ENCODE measurements at places on chromosomes 13 and 19.

DNA sequence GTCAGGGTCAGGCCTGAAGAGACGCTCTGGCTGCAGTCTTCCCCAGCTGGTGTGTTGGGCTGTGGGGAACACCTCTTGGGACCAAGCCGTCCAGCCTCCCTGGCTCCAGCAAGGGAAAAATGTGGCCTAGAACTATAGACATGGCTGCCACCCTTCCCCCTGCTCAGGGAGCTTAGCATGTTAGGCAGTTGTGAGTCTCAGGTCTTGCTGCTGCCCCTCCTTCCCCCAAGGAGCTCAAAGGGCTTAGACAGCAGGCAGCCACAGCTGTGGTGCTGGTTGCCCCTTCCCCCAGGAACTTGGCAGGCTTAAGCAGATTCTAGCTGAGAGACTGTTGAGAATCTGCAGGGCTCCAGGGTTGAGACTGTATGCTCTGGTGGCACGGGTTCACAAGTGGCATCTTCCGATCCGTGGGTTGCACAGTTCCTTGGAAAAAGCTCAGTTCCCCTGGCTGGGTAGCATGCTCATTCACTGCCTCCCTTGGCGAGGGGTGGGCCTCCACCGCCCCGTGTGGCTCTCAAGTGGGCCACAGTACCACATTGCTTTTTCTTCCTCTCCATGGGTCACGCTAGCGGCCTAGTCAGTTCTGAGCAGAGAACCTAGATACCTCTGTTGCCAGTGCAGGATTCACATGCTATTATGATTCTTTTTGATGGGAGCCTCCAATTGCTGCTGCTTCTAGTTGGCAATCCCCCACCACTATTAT lies 1258.6 kb downstream of the OLFM4 start:
- DNase-seq, result no peak

GRCh38 chr13:94063096-94063495 lies 416.4 kb downstream of the DCT start:
- DNase-seq, result no peak

DNA sequence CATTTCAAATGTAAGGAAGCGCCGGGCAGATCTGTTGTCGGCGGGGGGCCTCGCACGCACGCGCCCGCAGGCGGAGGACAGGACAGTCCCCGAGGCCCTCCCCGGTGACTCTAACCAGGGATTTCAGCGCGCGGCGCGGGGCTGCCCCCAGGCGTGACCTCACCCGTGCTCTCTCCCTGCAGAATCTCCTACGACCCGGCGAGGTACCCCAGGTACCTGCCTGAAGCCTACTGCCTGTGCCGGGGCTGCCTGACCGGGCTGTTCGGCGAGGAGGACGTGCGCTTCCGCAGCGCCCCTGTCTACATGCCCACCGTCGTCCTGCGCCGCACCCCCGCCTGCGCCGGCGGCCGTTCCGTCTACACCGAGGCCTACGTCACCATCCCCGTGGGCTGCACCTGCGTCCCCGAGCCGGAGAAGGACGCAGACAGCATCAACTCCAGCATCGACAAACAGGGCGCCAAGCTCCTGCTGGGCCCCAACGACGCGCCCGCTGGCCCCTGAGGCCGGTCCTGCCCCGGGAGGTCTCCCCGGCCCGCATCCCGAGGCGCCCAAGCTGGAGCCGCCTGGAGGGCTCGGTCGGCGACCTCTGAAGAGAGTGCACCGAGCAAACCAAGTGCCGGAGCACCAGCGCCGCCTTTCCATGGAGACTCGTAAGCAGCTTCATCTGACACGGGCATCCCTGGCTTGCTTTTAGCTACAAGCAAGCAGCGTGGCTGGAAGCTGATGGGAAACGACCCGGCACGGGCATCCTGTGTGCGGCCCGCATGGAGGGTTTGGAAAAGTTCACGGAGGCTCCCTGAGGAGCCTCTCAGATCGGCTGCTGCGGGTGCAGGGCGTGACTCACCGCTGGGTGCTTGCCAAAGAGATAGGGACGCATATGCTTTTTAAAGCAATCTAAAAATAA lies 18.2 kb downstream of the IL17D start:
- no peak for DNase-seq

DNA sequence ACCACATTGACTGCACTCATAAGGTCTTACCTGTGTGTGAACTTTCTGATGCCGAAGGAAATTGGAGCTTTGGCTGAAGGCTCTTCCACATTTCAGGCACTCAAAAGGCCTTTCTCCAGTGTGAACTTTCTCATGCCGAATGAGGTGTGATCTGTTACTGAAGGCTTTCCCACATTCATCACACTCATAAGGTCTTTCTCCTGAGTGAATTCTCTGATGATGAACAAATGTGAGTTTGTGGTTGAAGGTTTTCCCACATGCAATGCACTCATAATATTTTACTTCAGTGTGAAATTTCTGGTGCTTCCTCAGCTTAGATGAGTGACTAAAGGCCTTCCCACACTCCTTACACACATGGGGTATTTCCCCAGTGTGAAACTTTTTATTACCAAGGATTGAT lies 5.7 kb downstream of the ZNF132 start:
- DNase-seq, result no peak

DNA sequence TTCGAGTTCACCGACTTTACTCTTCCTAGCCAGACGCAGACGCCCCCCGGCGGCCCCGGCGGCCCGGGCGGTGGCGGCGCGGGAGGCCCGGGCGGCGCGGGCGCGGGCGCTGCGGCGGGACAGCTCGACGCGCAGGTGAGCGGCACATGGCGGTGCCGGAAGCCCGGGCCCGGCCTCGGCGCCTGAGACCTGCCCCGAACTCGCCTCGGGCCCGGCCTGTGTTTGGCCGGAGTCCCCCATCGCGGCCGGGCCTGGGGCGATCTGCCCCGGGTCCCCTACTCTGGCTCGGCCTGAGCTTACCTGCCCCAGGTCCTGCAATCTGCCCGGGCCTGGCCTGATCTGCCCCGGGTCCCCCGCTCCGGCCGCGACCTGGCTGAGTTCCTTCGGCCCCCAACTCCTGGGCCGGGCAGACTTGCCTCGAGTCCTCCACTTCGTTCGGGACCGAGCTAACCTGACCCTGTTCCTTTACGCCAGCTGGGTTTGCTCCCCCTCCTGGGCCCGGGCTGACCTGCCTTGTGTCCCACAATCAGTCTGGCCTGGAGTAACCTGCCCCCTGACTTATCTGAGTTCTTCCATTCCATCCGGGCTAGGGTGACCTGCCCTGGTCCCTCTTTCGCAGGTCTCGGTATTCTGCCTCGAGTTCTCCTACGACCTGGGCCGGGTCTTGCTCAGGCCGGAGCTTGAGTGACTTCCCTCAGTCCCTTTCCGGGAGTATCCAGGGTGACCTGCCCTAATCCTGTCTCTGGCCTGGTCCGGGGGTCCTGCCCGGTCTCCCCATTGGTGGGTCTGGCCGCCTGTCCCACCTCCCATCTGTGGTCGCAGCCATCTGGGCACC lies 764 bp downstream of the UPF1 start:
- DNase-seq, result peak; percentile 7

DNA sequence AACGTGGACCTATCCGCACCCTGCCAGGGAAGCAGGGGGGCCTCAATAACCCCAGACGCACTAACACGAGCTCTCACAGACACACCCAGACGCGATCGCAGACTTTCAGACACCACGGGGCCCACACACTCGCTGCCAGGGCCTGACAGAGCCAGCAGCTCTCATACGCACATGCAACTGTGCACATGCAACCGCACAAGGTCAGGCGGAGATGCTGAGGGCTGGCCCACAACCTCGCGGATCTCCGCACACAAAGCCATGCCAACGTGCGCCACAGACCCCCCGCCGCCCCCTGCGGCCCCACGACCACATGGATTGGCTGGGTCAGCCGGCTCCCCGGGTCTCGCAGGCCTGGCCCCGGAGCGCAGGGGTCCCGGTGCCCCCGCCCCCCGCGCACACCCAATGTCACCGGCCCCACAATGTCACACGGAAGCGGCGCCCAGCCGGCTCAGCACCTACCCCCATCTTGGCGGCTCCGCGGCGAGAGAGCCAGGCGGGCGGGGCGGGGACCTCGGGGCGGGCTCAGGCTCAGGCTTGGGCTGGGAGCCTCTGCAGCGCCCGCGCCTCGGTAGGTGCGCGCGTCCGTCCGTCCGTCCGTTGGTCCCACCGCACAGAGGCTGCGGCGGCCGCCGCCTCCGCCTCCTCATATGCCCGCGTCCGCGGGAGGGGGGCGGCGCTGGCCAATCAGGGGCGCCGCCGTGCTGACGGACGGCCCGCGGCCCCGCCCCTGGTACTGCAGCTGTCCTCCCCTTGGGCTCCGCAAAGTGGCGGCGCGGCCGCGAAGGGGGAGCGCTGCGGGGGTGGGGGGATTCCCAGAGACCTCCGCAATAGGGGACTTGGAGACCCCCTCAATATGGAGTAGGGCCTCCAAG lies at the start of gene ATP1A3:
ATP1A3 (minus strand) TSS at position 619 of the 872 bp plus-strand sequence; CDS start at position 465, 154 bp downstream.
- DNase-seq, result peak; percentile 29

GRCh38 chr19:48230555-48231129 lies 25.1 kb downstream of the CARD8 start:
- no peak for DNase-seq

GRCh38 chr13:40069173-40070044 lies 413.9 kb downstream of the COG6 start:
- peak; percentile 44 for DNase-seq

- DNase-seq, result no peak
These were observed 116.9 kb downstream of the CCNA1 start for GRCh38 chr13:36549126-36549702.

- no peak for DNase-seq
These were observed 40.6 kb upstream of the KLF12 start for GRCh38 chr13:74174810-74175209.

- no peak for DNase-seq
These were observed 26.4 kb downstream of the CLEC4M start for GRCh38 chr19:7789447-7789846.

DNA sequence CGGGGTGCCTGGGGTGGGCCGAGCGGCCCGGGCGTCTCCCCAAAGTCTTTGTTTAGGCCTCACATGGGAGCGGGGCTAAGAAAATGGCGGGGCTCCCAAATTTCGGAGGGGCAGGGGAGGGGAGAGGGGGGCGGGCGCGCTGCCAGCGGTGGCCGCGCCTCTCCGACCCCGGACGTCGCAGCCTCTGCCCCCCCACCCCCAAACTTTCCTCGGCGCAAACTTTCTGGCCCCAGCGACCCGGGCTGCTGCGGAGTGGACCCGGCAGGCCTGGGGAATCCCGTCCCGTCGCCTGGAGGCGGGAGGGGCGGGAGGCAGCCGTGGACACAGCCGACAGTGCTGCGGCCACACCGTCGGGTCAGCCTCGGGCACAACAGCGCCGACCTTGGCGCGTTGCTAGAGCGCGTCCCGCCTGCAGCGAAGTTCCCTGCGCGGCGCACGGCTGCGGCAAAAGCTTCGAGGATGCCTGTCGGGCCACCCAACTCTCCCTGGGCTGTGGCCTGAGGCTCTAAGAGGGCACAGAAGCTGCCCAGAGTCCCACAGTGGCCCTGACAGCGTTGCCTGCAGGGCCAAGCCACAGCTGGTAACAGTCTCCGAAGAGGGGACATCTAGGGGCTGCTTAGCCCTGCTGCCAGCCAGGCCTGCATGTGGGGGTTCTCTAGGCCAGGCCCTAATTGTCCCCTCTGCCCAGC lies 1.3 kb downstream of the NFIX start:
- no peak for DNase-seq

DNA sequence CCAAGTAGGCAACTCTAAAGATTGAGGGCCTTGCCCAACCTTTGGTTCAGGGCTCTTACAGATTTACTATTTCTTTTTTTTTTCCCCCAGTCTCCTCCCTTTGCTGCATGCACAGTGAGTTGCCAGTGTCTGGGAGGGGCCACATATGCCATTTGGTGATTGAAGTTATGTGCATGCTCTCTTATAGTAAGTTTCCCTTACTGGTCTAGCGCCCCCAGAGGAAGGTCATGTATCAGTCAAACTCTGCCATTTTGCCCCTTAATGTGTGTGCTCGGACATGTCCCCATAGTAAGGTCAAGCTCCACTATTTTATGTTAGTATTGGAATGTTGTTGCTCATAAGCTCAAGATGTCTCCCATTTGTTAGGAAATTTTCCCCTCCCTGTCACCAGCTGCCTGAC lies 1138.0 kb upstream of the SLC10A2 start:
- no peak for DNase-seq

DNA sequence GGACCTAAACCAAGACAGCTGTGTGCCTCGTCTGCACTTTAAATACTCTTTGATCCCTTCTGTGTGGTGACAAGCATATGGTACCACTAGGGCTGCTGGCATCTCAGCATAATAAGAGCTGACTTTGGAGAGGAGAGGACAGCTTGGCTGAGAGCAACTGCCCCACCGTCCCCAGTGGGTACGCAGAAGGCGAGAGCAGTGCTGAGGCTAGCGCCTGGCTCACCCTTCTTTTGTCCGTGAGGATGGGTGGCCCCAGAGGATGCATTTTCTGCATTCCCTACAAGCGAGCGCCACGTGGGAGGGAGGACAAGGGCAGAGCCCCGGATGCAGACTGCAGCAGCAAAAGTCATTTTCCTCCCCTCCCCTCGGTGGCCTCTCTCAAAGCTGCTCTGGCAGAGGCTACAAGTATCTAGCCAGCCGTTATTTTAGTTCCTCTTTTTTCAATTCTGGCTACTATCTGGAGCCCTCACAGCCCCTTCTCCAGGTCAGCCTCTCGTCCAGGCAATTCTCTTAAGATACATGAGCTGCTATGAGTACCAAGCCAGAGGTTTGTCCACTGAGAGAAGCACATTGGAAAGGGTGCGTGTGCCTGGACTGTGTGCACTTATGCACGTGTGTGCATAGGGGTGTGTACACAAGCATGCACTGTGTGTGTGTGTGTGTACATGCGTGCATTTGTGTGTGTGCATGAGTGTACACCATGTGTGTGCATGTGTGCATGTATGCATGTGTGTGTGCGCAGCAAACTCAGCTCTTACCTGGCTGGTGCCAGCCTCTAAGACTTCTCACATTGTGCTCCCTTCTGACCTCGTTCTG lies 51.3 kb downstream of the RAB20 start:
- DNase-seq, result no peak

DNA sequence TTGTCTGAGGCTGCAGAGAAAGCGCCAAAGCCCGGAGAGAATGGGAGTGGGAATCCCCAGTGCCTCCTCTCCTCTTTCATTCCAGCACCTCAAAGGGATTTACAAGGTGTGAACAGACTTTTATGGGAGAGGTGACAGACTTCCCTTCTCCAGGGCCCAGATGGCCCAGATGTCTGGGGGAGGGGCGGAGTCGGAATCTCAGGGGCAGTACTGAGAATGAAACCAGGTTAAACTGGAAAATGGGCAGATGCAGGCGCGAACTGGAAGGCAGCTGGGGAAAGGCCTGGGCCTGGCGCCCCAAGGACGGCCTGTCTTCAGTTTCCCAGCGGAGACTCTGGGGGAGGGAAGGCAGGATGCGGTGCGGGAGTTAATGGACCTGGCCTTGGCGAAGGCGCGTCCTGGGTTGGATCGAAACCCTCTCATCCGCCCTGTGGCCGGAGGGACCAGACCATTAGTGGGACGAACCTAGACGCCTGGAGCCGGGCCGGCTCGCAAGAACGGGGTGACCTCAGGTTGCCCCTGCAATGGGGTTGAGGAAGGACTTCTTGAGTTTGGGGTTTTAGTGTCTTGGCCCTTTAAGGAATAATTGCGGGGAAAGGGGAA lies 592 bp upstream of the TRIP10 start:
- DNase-seq, result no peak

DNA sequence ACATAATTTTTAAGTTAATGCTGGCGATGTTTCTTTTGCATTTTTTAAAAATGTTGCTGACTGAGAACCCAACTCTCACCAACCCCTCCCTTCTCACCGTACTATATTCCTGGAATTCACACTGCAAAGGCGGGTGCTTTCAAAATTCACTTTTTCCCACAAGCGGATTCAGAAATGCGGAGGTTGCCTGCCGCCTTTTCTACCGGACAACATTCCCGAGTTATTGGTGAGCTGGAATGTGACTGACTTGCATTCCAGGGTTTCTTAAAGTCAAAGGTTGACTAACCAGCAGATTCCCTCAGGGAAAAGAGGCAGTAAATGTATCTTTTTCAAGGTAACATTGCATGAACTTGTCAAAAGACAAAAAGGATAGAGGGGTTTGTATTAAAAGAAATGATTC lies 113.3 kb downstream of the RAB20 start:
- no peak for DNase-seq

Measured in stimulated activated CD4-positive, alpha-beta T cell treated with anti-CD3 and anti-CD28 coated beads, Interleukin-15, amount 100 ng/mL, for 1 hour (primary cell).